Neural crest cell (in vitro differentiated cells): ENCODE measurements at places on chromosomes 5 and 9. TPM values are rescaled to one million over a fixed set of nuclear protein-coding genes. Genes with fewer than 3 reads are reported as not detected.

Gene AP3S1
- total RNA-seq = 61.4 and 74.9 TPM in 2 replicates

Gene UBE2D2
- 165 and 166 TPM in 2 replicates for total RNA-seq

Gene CDX1
- not detected in 2 replicates for total RNA-seq

Gene PFN3
- not detected in 2 replicates for total RNA-seq

Gene IL5
- not detected in 2 replicates for total RNA-seq

Gene SHC3
- 14.9 and 17.7 TPM in 2 replicates for total RNA-seq

Gene SGCD
- 0.25 and 0.33 TPM in 2 replicates for total RNA-seq

Gene TBC1D13
- total RNA-seq = 28.9 and 32.3 TPM in 2 replicates

Gene PLPPR1
- total RNA-seq = 3.2 and 4.7 TPM in 2 replicates

Gene LTC4S
- 2.4 and 3.3 TPM in 2 replicates for total RNA-seq
